GM04503 (cell line): ENCODE measurements at places on chromosomes 7 and 10.

- no peak for DNase-seq
Measured at GRCh38 chr10:126713594-126713993, 43.1 kb upstream of the C10orf90 start.

DNA sequence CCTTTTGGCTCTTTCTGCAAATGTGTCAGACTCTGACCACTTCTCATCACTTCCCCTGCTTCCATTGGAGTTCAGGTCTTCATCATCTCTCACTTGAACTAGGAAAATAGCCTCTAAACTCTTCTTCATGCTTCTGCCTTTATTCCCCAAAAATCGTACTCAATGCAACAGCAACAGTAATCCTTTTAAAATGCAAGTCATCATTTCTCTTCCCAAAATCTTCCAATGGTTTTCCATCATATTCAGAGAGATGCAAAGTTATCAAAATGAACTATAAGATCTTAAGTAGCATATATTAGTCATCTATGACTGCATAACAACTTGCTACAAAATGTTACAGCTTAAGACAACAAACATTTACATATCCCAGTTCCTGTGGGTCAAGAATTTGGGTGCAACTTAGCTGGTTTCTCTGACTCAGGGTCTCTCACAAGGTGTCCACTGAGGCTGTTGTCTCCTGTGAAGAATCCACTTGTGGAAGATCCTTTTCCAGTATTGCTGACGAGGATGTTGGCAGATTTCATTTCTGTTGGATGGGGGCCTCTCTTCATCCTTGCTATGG lies 31.0 kb upstream of the ETV1 start:
- no peak for DNase-seq

GRCh38 chr7:74371381-74372341 lies 82.0 kb upstream of the GTF2IRD1 start:
- DNase-seq: no peak

GRCh38 chr7:121499624-121500023 lies 103.5 kb upstream of the FAM3C start:
- no peak for DNase-seq

- DNase-seq: no peak
Measured at GRCh38 chr10:113450046-113450804, 102.6 kb upstream of the HABP2 start.

- no peak for DNase-seq
Measured at GRCh38 chr10:14578060-14578952, 196.4 kb downstream of the FAM107B start.

GRCh38 chr7:96710544-96710943 lies 898 bp upstream of the SEM1 start:
- DNase-seq: no peak

DNA sequence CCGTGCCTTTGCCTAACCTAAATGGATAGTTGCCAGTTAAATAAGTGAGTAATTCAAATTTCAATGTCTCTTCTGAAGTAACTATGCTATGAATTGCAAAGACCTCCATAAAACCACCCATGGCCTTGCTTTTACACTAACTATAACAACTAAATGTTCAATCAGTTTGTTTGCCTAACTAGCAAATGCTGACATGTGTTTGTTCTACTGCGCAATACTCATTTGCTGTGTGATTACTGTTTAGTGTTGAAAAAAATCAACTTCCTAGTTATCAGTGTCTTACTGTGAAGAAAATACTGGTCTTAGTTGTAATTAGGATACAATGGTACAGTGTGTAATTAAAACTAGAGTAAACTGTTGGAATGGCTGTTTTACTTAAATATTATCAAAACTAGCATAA lies 47.3 kb upstream of the GATAD1 start:
- no peak for DNase-seq

GRCh38 chr7:140007051-140007690 lies 55.6 kb downstream of the PARP12 start:
- DNase-seq: no peak

DNA sequence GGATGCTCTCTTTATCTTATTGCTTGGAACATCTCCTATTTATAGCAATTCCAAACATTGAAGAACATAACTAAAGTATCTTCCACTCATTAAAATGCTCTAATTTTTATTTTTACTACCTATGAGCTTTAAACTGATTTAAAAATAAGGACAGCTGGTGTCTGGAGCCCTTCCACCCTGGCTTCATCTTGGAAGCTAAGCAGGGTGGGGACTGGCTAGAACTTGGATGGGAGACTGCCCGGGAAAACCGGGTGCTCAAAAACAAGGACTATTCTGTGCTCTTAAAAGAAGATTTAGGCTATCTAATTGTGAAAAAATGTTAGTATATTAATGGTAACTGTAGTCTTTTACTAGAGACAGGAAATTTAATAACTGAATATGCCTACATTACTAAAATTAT lies 69.2 kb downstream of the ARMC3 start:
- DNase-seq: no peak

DNA sequence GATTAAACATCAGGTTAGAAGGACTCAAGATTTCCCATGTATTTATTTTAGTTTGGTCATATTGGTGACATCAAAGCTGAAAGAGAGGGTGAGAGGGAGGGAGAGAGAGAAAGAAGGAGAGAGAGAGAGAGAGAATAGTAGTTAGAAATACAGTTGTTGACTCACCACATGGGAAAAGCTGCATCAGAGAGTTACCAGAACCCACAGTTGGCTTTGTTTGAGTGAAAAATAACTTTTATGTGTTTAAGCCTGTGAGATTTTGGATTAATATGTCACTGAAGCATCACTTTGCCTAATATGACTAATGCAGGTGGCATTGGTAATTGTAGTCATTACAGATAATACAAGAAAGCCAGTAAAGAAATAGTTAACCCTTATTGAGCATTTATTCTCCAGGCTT lies 303.9 kb downstream of the REEP3 start:
- no peak for DNase-seq

DNA sequence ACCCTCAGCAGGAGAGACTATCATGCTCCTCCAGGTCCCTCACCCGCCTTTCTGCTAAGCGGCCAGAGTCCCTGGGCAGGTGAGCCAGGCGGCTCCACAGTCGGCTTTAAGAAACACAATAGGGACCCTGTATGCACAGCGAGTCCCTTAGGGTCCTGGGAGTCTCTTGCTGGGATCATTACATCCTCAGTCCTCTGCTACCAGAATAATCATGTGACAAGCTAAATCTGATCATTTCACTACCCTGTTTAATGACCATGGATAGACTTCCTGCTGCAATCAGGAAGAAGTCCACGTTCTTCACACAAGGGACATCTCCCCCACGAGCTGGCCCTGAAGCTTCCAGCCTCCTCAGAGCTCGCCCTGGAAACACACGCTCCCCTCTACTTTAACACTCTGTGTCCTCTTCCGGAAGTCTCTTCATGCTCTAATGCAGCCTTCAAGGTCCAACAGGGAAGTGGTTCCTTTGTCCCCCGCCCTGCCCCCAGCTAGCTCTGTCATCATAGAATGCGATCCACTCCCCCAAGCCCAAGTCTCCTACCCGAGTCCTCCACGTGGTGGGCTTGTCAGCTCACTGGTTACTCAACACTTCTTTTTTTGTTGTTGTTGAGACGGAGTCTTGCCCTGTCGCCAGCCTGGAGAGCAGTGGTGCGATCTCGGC lies 101.5 kb downstream of the RNF216 start:
- no peak for DNase-seq

GRCh38 chr7:44884621-44885393 lies 523 bp downstream of the PURB start:
- DNase-seq: peak; percentile 19

DNA sequence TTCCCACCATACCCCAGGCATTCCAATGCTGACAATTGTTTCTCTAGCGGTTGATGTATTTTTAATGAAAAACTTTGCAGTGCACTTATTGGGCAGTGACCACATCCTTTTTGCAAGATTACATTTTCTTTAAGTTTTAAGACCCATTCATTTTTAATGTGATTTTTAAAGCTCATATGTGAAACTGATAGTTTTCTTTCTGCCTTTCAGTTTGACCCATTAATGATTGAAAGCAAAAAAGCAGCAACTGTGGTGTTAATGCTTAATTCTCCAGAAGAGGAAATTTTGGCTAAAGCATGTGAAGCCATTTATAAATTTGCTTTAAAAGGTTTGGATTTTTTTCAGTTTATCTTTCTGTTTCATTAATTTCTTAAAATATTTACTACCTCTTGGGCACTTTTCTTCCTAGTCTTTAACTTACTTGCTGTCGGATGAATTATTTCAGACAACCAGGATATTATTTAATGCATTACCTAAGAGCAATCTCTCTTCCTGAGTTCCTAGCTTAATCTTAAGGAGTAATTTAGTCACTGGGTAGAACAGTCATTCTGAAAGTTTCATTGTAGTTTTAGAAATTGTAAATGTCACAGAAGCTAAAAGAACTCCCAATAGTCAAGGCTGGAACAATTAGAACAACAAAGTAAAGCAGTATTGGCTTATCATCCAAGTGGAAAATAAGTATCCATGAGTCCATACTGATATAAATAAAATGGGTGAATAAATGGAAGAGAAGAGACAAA lies 18.3 kb downstream of the ARMC3 start:
- no peak for DNase-seq

GRCh38 chr10:93337309-93337721 lies 144.8 kb downstream of the MYOF start:
- peak; percentile 87 for DNase-seq

- no peak for DNase-seq
Measured at GRCh38 chr10:59362144-59362958, at the start of gene FAM13C. TSS of gene FAM13C (minus strand) at chr10:59362549. CDS start at chr10:59362460, 89 bp downstream.

DNA sequence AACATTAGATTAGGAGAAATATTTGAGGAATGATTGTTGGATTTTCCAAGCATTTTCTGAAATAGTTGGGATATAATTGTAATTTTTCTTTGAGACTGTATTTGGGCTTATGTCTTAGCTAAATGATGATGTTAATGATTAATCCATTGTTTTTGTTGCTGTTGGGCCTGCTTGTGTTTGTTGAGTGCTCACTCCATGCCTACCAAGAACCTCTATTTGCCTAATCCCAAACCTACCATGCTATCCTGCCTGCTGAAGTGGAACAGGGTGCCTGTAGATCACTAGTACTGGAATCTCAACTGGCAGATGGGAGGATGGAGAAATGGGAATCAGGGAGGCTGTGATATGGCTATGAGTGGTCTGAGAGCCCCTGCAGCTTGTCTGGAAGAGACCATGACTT lies 565.5 kb downstream of the SORCS3 start:
- DNase-seq: no peak

GRCh38 chr10:71687077-71687476 lies 32.5 kb downstream of the C10orf105 start:
- DNase-seq: no peak

DNA sequence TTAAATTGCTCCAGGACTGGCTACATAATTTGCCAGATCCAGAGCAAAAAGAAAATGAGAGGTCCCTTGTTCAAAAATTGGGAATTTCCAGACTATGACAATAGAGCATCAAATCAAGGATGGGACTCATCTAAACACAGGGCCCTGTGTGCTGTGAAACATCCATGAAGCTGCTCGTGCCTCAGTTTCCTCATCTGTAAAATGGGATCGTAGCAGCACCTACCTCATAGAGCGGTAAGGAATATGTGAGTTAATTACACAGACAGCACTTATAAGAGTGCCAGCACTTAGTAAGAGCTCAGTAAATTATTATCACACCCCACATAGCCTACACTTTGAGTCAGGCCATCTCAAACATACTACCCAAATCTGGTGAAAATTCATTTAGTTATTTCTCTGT lies 135.9 kb upstream of the RHEB start:
- DNase-seq: no peak

- DNase-seq: no peak
Measured at GRCh38 chr10:47024046-47024322, 112.8 kb downstream of the PTPN20 start.

DNA sequence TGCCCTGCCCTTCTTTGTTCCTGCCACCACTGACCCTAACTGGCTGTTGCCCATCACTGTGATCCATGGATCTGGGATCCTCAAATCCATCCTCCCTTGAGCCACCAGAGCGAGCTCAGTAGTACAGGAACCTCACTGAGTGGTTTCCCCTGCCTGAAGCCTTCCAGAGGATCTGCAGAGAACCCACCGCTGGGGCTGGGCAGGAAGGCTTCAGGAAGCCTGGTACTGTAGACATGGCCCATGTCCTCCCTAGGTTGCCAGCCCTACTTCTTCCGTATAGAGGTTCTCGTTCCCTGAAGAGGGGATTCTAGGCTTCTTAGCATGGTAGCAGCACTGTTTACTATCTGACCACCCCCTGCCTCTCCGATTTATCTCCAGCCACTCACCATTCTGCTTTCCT lies 687.3 kb upstream of the FOXK1 start:
- no peak for DNase-seq
